ENCODE measurements at places on chromosomes 11 and 22.

DNA sequence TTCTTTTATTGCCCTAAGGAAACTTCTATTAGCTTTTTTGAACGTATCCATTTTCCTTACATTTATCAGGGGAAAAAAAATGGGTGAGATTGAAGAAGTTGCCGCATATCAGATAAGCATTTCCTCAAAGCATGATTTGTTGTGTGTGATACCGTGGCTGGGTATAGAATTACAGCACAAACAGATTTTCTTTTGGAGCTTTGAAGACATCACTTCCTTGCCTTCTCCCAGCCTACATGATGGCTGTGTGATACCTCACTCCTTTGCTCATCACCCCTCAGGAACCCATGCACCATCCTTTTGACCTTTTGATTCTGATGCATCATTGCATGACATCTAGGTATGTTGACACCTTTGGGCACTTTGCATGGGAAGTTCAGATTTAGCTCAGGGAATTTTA is 1155.3 kb downstream of the BRD1 start:
- DNase-seq = no peak

GRCh38 chr11:33086017-33086416 is 46.6 kb downstream of the TCP11L1 start:
- no peak for DNase-seq

GRCh38 chr11:75583718-75584658 is 21.9 kb downstream of the SERPINH1 start:
- no peak for DNase-seq

DNA sequence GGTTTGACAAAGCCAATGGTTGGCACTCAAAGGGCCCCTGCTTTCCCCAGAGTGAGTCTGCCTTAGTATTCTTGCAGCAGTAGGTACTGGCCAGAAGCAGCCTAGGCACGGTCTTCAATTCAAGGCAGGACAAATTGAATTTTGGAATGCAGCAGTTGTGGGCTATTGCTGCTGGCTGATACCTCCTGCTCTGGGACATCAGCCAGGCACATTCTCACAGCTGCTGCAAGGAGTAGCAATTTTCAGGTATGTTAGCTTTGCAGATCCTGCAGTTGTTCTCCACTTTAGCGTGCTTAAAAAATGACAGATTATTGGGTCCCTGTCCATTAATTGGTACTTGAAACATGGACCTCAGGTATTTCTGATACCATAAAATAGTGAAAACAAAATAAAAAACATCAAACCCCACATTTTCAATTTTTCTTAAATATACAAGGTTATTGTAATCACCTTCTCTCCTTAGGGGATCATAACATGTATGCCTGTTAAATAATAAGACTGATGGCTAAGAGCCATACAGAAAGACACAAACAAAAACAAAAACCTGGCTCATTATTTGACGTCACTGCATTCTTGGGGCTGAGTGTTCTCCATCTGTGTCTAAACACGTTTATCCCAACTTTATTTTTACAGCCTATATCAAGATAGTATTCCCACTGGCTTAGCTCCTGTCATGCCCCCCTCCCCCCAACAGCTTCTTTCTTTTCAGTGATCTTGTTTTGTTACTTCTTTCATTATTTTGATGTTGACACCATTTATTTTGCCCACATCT is 85.1 kb upstream of the CARD18 start:
- DNase-seq = no peak

- no peak for DNase-seq
These were observed at the start of gene PITPNM1 for GRCh38 chr11:67504950-67505581. PITPNM1 (minus strand) TSS chr11:67505363; CDS start chr11:67504180, 1,183 bp downstream.

- no peak for DNase-seq
These were observed 98.1 kb upstream of the KIRREL3 start for GRCh38 chr11:127098684-127099083.

DNA sequence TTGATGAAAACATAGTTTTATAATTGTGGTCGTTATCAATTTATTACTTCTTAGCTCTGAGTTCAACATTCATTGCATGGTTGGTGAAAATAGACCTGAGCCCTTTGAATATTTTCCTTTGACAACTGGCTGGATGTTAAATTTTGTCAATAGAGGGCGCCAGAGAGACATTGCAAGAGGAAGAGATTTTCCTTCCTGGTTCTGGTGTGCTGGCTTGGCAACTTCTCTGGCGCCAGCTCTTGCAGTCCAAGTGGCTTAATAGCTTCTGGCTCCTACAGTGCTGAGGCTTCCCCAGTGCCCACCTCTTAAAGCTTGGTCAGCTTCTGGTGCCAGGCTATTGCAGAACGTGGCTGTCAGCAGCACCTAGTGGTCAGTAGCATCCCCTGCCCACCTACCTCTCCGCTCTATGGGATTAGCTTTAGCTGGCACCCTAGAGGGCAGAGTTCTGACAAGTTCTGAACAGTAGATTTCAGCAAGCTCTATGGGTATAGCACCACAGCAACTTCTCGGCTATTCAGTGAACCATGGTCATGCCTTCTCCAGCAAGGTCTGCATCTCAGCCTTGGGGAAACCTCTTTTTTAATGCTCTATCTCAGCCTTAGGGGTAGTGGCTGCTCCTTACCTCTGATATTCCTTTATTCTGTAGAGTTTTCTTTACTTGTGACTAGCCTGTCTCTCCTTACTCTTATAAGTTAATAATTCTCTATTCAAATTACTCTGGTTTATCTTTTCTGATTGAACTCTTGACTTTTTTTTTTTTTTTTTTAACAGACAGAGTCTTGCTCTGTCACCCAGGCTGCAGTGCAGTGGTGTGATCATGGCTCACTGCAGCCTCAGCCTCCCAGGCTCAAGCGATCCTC is 59.4 kb downstream of the ACER3 start:
- peak; percentile 55 for DNase-seq

Data from NCI-H1436 treated with DMSO at 0.1 percent for 48 hours (cell line).